ENCODE measurements at places on chromosomes 3 and 15.

DNA sequence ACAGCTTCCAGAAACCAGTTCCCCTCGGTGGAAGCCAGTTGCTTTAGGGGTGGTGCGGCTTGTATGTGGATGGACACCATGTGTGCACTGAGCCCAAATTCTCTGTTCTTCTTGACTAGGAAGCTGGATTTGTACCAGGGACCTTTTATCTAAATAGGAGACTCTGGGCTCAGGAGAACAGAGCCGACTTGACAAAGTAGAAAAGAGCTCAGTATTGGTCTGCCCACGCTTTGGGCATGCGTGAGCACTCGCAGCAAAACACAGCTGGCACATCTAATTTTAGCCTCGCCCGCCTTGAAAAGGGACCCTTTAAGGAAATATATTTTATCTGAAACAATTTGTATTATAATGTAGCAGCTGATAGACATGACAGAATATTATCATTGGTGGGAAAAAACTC is 1.1 kb upstream of the RBMS3 start:
- DNase-seq, result no peak

- DNase-seq, result no peak
Measured at GRCh38 chr3:100591411-100591810, 18.0 kb upstream of the ADGRG7 start.

DNA sequence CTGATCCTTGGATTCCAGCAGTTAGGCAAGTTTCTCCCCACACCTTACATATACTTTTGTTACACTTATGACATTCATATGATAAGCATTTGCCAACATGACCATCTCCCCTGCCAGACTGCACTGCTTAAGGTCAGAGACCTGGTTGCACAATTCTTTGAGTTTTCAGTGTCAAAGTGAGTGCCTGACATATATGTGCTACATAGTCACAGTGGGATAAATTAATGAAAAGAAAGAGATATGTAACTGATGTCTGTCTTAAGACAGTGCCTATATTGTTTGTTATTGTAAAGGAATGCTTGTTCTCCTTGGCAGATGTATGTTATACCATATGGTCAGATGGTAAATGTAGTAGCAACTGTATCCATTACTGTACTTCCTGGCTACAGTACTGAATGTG is 3.5 kb upstream of the DCUN1D1 start:
- DNase-seq, result no peak

- no peak for DNase-seq
Measured at GRCh38 chr3:129118745-129119144, 2.9 kb downstream of the RAB43 start.

DNA sequence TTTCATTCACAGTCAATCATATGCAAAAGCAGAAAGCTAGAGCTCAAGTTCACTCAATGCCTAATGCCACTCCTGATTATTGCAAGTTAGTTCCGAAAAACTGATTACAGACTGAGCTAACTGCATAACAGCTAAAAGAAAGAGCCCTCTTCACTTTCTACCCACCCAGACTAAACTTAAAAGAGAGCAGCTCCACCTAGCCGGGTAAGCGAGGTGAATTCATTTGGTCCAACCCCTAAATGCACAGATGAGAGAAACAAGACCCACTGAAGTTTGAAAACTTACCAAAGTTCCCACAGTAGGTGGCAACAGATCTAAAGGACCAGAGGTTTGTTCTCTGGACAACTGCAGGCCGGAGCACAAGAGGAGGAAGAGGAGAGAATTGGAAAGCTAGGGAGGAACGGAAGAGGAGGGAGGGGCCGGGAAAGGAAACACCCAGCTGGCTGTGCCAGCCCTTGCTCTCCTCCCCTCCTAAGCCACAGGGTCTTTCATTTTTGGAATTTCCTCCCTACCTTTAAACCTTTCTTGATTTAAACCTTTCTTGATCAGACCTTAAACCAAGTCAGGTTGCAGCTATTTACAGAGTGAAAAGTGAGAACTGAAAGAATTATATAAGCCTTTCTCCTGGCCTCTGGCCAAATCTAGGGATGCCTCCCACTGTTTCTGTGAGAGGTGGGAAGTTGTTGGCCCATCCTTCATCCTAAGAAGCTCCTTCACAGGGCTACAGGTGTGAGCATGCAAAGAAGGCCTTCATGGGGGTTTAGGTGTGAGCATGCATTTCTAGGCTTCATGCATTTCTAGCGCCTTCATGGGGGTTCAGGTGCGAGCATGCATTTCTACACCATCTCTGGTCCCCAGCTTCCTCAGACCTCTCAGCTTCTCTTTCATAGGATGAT is 114.7 kb upstream of the LMOD3 start:
- DNase-seq, result no peak

DNA sequence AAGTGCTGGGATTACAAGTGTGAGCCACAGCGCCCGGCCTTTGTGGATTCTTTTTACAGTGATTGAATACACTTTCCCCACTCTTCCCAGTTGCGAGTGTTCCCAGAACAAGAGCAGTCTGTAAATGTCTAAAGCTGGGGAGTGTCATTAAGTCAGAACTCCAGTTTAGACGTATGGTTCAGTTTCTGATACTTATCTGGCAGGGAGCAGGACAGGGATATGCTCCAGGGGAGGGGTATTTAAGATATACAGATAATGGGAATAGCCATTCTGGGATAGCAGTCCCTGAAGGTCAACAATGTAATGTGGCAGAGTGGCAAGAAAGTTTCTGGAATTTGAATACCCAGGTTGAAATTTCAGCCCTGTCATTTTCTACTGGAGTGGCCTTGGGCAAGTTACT is 164.1 kb downstream of the SSR3 start:
- no peak for DNase-seq

GRCh38 chr3:172404237-172404962 is 43.9 kb downstream of the GHSR start:
- DNase-seq, result no peak

DNA sequence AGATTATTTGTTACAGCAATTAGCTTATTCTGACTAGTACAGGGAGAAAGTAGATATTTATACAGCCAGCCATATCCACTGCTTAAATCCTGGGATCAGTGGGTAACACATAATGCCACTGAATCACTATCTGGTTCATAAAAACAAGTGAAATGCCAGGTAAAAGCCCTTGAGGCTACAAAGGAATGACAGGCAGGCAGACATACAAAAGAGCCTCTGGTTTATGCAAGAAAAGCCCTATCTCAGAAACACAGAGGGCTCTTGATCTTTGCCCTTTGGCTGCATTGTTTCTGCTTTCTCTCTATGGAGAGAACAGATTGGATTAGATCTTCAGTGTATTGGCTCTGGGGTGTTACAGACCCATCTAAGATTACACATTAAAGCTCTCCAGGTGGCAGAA is 115.4 kb upstream of the GADL1 start:
- DNase-seq, result no peak

GRCh38 chr3:47409688-47410416 is 29.0 kb downstream of the PTPN23 start:
- no peak for DNase-seq

DNA sequence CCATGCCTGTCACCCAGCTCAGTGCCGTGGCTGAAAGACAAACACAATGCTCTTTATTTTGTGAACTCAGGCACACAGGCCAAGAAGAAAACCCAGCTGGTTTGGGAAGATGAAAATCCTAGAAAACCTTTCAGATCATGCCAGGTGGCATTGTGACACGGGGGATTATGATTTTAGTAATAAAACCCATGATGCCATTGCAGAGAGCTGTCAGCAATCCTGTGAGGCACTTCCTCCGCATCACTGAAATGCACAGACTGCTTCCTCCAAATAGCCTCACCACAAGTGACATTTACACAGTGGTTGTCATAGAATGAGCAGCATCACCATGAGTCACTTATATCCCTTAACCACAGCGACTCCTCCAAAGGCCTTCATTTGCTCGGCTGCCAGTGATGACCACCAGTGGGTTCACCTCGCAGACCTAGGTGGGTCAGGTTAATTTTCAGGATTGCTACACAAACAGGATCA is 22.7 kb downstream of the ABHD6 start:
- DNase-seq, result no peak

DNA sequence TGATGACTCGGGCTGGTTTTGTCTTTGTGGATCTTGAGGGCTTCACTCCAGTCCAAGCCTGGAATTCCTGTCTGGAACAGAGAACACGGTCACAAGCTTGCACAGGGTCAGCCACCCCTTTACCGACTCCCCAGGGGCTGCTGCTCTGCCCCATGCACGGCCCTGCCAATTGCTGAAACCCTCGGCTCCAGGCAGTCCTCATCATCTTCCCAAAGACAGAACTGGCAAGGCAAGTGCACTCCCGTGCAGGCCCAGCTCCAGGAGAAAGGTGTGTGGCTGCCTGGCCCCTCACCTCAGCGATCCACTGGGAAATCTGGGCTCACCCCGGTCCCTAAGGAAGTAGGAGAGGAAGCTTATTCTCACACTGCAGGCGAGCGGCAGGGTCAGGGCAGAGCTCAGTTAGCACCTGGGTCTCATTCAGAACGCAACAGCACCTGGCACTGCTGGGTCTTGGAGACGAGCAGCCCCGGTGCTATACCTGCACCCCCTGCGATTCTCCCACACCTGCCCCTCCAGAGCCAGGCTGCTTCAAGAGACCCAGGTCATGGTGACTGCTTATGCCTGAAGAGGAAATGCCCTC is 7.2 kb downstream of the MAP6D1 start:
- DNase-seq, result no peak

- no peak for DNase-seq
Measured at GRCh38 chr15:32716915-32717425, 834 bp upstream of the GREM1 start.

DNA sequence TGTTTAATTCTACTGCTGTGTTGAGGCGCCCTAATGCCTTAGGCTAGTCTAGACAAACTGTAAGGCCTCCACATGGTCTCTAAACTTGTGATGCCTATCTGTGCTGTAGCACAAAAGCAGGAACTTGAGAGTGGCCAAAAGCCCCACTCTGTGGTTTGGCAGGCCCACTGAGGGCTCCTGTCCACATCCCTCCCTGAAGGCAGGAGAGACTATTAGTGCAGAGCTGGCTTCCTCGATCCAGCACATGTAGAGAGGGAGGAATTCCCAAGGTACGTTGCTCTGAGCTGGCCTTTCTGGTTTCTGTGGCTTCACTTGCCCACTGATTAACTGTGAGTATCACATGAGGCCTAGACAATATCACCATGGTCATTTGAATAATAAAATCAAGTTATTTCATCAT is 90.6 kb downstream of the POLR2M start:
- DNase-seq, result no peak

- no peak for DNase-seq
Measured at GRCh38 chr15:71757741-71758530, 52.4 kb upstream of the NR2E3 start.

GRCh38 chr3:195802795-195803194 is 8.9 kb downstream of the MUC4 start:
- DNase-seq, result no peak

GRCh38 chr3:113575206-113575605 is 42.9 kb downstream of the SIDT1 start:
- no peak for DNase-seq

DNA sequence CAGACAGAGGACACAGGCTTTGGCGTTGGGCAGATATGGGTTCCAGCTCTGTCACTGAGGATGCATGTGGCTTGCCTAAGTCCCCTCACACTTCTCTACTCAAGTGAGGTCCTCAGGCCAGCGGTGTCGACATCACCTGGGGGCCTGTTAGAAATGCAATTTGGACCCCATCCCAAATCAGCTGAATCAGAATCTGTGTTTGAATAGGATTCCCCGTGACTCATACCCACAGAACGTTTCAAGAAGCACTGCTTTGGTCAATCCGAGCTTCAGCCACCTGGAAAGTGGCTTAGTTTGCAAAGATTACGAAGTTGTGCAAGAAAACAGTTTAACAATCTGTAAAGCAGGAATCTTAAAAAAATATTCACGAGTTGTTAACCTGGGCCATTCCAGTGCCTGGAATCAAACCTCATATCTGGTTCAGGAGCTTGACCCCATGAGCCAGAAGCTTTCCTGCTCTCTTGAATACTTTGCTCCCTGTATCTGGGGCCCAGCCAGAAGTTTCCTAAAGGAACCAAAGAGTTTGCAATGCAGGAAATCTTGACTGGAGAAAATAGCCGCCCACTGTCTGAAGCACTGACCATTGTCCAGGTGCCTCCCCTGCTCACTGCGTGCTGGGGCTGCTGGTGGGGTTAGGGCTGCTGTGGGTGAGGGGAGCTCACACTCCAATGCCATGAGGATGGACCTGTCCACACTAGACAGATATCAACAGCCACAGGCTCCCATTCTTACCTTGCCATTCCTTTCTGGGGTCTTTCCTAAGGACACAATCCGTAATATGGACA is 208.5 kb upstream of the LINGO1 start:
- DNase-seq, result no peak

DNA sequence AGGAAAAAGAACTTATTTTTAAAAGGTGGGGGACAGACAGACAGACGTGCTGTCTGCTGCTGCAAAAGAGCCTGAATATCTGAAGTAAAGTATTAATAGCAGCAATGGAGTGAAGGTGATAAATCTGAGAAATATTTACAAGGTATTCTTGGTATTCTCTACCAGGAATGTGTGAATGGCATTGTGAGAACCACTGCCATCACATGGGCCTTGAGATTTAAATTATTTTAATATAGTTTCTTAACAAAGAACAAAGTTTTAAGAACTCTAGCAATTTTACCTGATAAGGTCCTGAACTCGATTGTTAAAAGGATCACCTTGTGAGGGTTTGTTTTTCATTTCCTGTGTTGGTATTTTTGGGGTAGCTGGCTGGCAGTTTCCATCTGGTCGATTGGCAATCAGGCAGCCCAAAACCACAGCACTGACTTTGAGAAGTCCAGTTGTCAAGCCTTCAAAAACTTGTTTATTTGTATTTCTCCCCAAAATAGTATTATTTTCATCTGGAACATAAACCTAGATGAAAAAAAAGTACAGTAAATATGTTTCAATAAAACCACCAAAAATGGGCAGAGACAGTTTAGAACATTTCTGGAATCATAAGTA is 97.3 kb downstream of the ISL2 start:
- no peak for DNase-seq

DNA sequence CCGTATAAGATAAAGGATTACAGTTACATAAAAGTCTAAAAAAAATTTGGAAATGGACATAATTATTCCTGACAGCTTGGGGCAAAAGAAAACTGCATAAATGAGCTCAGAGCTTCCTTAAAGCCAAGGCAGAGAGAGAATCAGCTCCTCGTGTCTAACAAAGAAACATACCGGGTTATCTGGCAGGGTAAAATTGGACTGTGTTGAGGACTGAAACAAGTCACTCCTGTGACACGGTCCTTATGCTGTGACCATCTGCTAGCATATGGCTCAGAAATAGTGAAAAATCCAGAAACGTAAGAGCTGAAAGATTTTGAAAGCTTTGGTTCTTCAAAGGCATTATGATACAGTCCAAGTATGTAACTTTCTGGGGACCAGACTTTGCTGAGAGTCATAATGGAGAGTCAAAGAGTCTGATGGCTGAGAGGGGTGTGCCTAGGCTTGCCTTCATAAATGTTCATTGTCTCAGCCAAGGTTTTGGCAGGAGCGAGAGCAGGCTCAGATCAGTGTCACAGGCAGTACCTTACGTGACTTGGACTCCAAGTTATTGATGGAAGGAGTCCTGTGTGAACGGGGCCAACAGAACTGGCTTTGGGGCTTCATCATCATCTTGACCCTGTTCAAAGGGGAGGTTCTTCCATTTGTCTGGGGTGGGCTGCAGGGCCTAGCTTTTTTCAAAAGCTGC is 12.5 kb downstream of the MAP6D1 start:
- DNase-seq, result no peak

GRCh38 chr15:66735909-66736305 is 33.9 kb downstream of the SMAD6 start:
- no peak for DNase-seq
